ENCODE measurements at places on chromosomes 5 and 9.

DNA sequence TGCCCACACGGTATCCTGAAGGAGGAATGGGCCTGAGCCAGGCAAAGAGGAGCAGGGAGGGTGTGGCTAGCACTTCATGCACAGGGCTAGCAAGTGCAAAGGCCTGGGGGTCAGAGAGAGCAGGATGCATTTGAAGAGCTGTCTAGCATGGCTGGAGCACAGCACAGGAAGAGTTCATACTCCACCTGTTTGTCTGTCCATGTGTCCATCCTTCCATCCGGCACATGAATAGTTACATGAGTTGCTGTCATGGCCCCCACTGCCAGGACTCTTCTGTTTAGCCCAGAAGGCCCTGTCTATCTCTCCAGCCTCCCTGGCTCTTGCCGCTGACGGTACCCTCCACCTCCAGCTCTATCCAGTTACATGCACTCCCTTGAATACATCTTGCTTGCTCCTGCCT, 17.1 kb downstream of the RGS3 start:
- no peak for DNase-seq

DNA sequence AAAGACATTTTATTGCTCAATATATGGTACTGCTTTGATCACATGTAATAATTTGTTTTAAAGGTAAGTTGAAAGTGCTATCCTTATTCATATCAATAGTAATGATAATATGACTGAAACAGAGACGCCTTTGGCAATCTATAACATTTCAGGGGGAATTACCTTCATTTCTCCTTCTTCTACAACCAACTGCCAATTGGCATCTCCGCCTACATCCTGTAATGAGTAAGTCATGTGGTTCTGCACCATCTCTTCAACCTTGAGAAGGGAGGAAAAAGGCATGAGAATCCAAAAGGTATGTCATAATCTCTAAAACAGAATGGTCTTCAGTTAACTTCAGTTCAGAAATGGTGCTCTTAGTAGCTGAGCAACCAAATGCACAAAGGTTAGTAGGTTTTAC, 52.4 kb downstream of the HMGCR start:
- no peak for DNase-seq

DNA sequence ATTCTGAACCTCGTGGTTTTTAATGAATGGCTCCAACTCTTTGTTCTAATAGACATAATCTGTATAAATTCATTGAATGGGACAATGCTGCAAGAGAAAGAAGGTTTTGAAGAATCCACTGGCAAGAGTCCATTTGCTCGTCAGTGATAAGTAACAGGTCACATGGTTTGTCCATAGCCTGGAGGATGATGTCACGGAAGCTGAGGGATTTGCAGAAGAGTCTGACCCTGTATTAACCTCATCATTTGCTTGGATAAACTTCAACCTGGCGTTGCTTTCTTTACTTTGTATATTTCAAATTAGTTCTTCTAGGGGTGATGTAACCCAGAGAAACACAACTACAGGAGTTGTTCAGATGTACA, 197.4 kb downstream of the GAS1 start:
- DNase-seq, result no peak

- no peak for DNase-seq
These were observed 126.4 kb upstream of the CCNG1 start for GRCh38 chr5:163310997-163311396.

- DNase-seq, result no peak
These were observed 89.7 kb downstream of the DAPK1 start for GRCh38 chr9:87587356-87587745.

DNA sequence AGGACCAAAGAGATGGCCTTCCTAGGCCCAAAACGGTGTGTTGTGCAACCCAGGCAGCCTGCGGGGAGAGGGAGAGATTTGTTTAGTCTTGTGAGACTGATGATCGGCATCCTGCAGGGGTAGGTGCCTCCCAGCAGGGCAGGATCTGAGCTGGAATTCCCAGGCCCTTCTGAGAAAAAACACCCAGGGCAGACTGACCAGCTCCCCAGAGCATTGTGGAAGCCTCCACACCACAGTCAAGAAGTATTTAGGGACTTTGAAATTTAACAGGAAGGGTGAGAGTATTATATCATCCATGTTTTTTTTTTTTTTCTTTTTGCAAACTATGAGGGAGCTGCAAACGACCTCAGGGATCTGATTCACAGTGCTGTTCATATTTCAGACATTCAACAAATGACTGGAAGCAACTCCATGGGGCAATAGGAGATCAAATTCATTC, 104.5 kb upstream of the LHFPL2 start:
- DNase-seq, result no peak

DNA sequence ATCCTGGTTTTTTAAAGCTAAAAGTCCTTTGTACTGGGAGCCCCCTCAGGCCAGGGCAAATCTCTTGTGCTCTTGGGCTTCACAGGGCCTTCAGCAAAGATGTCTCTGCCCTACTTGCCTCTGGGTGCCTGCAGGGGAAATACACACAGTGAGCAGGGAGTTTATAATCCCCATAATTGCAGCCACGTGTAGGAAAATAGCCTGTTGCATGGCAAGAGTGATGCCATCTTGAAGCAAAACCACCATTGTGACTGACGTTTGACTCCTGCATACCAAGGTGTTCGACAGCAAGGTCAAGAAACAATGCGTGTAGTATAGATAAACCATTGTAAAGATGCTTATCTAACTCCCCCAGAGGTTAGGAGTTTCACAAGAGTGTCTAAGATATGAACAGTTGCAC, 11.4 kb upstream of the IL3 start:
- DNase-seq, result no peak

- DNase-seq, result no peak
These were observed 15.1 kb downstream of the NR6A1 start for GRCh38 chr9:124756011-124756410.

- DNase-seq, result no peak
These were observed 446.8 kb downstream of the CCDC171 start for GRCh38 chr9:15999422-16000339.

GRCh38 chr9:134620751-134621557, 20.6 kb upstream of the COL5A1 start:
- no peak for DNase-seq

DNA sequence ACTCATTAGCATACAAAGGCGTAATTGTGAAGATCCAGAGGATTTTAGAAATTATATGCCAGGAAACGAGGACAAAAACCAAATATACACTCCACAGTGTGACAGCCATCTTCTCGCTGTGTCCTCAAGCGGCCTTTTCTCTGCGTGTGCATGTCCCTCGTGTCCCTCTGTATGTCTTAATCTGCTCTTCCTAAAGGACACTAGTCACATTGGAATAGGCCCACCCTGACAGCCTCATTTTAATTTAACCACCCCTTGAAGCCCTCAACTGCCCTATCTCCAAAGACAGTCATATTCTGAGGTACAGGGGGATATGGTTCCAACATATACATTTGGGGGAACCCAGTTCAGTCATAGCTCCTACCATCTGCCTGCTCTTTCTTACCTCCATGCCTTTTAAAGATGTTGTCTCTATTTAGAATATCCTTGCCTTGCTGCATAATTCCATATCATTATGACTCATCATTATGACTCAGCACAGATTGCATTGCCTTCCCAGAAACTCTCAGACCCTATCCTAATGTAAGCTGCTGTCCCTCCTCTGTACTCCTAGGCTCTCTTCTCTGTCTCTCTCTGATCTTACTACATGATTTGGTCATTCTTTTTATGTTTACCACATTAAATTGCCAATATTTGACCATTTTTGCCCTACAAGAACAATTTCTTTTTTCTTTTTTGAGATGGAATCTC, 210.9 kb downstream of the AOPEP start:
- DNase-seq, result no peak

GRCh38 chr5:38666668-38667498, 110.4 kb upstream of the LIFR start:
- DNase-seq, result peak; percentile 8

All from stimulated activated naive CD8-positive, alpha-beta T cell treated with anti-CD3 and anti-CD28 coated beads, Interleukin-15, Interleukin-2, amounts not matched to agents 100 U/mL and 50 U/mL, for 24 hours (primary cell).